ENCODE measurements at places on chromosomes 5 and 9.

GRCh38 chr9:71826279-71826678, 58.0 kb upstream of the CEMIP2 start:
- no peak for DNase-seq
- peaks cover 1% of the 10 kb centered on the region for H3K27me3 ChIP-seq
- no peaks in the 10 kb centered on the region for H3K36me3 ChIP-seq
- no peak overlapping the region for H3K27ac ChIP-seq

- H3K27ac ChIP-seq, result no peak overlapping the region
- H3K36me3 ChIP-seq, result no peaks in the 10 kb centered on the region
- H3K27me3 ChIP-seq, result peaks cover 32% of the 10 kb centered on the region
- H3K4me3 ChIP-seq, result no peak overlapping the region
These were observed 74.9 kb downstream of the LMX1B start for GRCh38 chr9:126688617-126689016.

DNA sequence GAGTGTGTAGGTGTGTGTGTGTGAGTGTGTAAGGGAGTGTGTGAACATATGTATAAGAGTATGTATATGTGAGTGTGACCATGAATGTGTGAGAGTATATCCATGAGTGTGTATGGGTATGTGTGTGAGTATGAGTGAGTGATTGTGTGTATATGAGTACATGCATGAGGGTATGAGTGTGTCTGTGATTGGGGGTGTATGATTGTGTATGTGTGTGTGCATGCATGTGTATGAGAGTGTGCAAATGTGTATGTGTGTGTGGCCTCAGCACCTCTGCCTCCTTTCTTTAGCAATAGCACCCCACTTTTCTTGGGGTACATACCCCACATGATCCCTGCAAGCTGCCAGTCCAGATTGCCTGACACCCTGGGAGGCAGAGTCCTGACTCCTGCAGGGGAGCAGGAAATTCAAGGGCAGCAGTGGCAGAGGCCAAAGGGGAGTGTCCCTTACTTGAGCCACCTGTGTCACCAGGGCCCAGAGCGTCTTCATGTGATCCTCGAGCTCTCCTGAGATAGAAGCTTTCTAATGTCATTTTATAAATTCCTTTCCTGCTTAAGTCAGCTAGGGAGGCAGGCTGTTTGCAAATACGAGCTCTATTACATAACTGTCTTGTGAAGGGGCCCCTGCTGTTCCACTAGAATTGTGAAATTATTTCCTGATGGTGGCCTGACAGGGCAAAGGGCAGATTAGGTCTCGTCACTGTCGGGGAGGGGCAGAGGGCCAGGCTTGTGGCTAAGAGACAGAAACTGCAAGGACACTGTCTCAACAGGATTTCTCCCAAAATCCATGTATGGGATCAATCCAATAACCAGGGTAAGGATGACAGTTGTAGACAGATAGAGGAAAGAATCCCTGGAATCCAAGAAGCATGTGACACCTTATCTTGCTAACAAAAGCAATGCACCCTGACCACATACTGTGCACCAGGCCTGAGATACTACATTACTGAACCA, 389.1 kb downstream of the GADD45G start:
- no peak overlapping the region for H3K4me3 ChIP-seq
- no peaks in the 10 kb centered on the region for H3K27me3 ChIP-seq

DNA sequence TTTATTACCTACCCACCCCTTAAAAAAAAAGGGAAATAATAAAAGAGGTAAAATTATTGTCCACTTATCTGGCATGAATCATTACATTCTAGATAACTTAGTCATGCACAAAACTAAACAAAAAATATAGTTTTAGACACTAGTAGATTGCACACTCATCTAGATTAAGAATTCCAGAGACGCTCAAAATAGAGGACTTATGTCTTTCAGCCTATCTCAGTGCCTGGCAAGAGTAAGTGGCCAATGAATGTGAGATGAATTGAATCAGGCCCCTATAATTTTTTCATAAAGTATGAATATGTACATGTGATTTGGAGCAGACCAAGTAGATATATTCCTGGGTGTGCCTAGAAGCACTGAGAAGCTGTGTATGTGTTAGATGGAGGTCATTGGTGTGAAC, 2.0 kb upstream of the RXFP3 start:
- H3K36me3 ChIP-seq, result no peaks in the 10 kb centered on the region
- H3K4me1 ChIP-seq, result no peaks in the 10 kb centered on the region
- H3K27me3 ChIP-seq, result peaks cover 15% of the 10 kb centered on the region
- H3K4me3 ChIP-seq, result no peak overlapping the region

GRCh38 chr9:132235894-132236661, 74.2 kb downstream of the NTNG2 start:
- peaks cover 7% of the 10 kb centered on the region for H3K4me1 ChIP-seq
- H3K27me3 ChIP-seq, result no peaks in the 10 kb centered on the region

DNA sequence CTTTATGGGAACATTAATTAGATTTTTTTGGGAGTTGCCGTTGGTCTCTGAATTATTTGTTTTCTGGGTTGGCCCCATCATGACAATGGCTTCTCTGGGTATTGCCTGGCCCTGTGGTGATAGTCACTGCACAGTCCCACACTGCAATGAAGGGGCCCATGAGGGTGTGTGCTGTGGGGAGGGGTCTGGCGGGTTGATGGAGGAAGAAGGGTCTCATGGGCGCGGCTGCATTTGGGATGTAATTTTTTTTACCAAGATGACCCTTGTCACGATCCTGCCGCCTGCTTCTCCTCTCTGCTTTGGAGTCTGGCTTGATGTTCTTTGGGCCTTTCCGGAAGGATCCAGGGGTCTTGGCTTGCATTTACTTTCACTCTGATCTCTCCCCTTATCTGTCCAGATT, 44.1 kb downstream of the WNK2 start:
- H3K4me1 ChIP-seq, result peaks cover 10% of the 10 kb centered on the region
- H3K27me3 ChIP-seq, result peaks cover 11% of the 10 kb centered on the region
- H3K27ac ChIP-seq, result no peak overlapping the region

DNA sequence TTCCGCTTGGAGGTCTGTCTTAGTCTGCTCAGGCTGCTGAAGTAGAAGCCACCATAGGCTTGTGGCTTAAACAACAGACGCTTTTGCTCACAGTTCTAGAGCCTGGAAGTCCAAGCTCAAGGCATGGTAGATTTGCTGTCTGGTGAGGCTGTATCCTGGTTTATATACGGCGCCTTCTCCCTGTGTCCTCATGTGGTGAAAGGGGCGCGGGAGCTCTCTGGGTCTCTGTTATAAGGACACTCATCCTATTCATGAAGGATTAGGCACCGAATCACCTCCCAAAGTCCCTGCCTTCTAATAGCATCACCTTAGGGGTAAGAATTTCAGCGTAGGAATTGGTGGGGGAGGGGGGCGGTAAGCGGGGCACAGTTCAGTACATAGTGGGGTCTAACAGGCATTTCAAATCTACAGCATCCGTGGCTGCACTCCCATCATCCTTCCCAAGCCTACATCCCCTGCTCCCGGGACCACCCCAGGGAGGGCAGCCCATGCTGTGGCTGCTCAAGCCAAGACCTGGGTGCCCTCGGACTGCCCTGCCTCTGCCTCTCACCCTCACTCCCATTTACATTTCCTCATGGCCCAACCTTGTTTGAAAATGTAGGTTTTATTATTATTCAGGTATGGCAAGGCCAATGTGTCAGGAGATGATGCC, 15.1 kb upstream of the LPCAT1 start:
- H3K36me3 ChIP-seq, result no peaks in the 10 kb centered on the region
- H3K4me1 ChIP-seq, result peaks cover 18% of the 10 kb centered on the region
- H3K4me3 ChIP-seq, result peak overlapping the region; percentile 9
- DNase-seq, result no peak
- H3K27me3 ChIP-seq, result no peaks in the 10 kb centered on the region
- H3K27ac ChIP-seq, result peak overlapping the region; percentile 93

- H3K36me3 ChIP-seq, result peaks cover 2% of the 10 kb centered on the region
- H3K4me3 ChIP-seq, result peak overlapping the region; percentile 96
- no peaks in the 10 kb centered on the region for H3K27me3 ChIP-seq
- H3K27ac ChIP-seq, result peak overlapping the region; percentile 95
- H3K4me1 ChIP-seq, result peaks cover 38% of the 10 kb centered on the region
These were observed 1.2 kb downstream of the ANKRD33B start for GRCh38 chr5:10564838-10565784.

DNA sequence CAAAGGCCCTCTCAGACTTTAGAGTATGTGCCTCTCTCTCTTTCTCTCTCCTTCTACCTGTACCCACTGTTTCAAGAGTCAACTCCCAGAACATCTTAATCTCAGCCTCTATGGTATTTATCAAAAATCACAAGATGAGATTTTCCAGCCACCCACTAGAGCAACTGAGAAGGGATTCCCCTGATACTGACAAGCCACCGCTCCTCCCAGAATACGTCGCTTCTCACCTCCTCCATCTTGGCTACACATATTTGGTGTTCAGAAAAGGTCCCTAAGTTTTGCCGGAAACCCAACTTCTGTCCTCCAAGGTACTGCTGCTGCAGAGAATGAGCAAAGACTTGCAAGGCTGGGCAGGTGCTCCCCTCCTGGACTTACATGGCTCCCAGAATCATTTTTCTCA, 6.1 kb downstream of the GARIN3 start:
- H3K4me3 ChIP-seq, result no peak overlapping the region
- peaks cover 7% of the 10 kb centered on the region for H3K27me3 ChIP-seq
- no peaks in the 10 kb centered on the region for H3K4me1 ChIP-seq
- H3K27ac ChIP-seq, result no peak overlapping the region
- H3K36me3 ChIP-seq, result no peaks in the 10 kb centered on the region
- no peak for DNase-seq

DNA sequence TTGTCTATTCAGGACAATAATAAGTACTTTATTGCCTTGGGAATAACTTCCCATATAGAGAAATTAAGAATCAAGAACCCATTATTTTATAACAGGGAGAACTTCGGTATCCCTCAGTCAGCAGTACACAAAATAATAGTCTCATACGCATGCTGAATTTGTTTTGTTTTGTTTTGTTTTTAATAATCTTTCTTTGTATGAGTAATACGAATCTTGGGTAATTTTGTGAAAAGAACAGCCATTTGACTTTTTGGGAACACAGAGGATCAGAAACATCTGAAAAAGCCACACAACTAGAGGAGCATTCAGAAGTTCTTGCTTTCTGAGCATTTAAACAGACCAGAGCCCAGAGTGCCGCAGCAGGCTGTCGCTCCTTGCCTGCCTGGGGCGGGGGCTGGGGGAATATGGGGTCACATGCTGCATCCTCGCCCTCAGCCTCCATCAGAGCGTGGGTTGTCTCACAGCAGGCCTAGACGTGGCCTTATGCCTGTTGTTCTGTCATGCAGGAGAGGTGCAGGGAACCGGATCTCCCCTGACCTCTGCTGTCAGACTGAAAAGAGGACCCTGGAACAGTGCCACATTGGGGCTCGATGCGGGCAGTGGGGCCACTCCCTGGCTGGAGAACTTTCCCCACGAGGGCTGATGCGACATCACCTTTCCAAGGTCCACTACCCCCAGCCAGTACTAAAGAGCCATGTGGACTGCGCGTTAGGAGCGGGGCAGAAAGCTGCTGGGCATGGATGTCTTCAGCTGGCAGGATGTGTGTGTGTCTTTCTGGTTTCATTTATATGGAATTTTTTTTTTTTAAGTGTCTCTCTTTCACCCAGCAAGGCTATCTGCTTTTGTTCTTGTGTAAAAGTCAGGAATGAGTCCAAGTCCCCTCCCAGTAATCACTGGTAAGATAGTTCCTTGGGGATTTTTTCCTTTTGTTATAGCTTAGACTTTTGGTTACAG, 133.4 kb upstream of the OTULINL start:
- H3K4me3 ChIP-seq, result no peak overlapping the region
- no peaks in the 10 kb centered on the region for H3K4me1 ChIP-seq
- peak overlapping the region; percentile 78 for H3K27ac ChIP-seq
- no peak for DNase-seq

DNA sequence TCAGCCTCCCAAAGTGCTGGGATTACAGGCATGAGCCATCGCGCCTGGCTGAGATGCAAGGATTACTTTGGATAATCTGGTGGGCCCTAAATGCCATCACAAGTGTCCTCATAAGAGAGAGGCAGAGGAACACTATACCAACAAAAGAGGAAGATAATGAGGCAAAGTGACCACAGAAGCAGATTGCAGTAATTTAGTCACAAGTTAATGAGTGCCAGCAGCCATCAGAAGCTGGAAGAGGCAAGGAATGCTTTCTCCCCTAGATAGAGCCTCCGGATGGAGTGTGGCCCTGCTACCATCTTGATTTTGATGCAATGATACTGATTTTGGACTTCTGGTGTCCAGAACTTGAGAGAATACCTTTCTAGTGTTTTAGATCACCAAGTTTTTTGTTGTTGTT, 122.3 kb downstream of the SPATA31D1 start:
- DNase-seq, result no peak
- peaks cover 1% of the 10 kb centered on the region for H3K4me1 ChIP-seq
- H3K27ac ChIP-seq, result no peak overlapping the region
- no peak overlapping the region for H3K4me3 ChIP-seq
- H3K27me3 ChIP-seq, result no peaks in the 10 kb centered on the region

GRCh38 chr5:133957591-133957990, 10.8 kb downstream of the C5orf15 start:
- DNase-seq, result no peak
- peaks cover 23% of the 10 kb centered on the region for H3K36me3 ChIP-seq
- peak overlapping the region; percentile 37 for H3K4me3 ChIP-seq
- peak overlapping the region; percentile 95 for H3K27ac ChIP-seq

- H3K27ac ChIP-seq, result no peak overlapping the region
- no peaks in the 10 kb centered on the region for H3K27me3 ChIP-seq
- H3K4me3 ChIP-seq, result no peak overlapping the region
- no peaks in the 10 kb centered on the region for H3K4me1 ChIP-seq
- DNase-seq, result no peak
- H3K36me3 ChIP-seq, result no peaks in the 10 kb centered on the region
These were observed 76.8 kb downstream of the ADAMTS2 start for GRCh38 chr5:179268399-179268952.

- no peaks in the 10 kb centered on the region for H3K27me3 ChIP-seq
- H3K4me1 ChIP-seq, result peaks cover 28% of the 10 kb centered on the region
- no peak for DNase-seq
These were observed 19.6 kb downstream of the ETF1 start for GRCh38 chr5:138523406-138523805.

GRCh38 chr9:119677811-119678505, 308.7 kb upstream of the BRINP1 start:
- no peaks in the 10 kb centered on the region for H3K4me1 ChIP-seq
- H3K4me3 ChIP-seq, result no peak overlapping the region
- H3K27ac ChIP-seq, result no peak overlapping the region
- no peak for DNase-seq
- no peaks in the 10 kb centered on the region for H3K27me3 ChIP-seq

DNA sequence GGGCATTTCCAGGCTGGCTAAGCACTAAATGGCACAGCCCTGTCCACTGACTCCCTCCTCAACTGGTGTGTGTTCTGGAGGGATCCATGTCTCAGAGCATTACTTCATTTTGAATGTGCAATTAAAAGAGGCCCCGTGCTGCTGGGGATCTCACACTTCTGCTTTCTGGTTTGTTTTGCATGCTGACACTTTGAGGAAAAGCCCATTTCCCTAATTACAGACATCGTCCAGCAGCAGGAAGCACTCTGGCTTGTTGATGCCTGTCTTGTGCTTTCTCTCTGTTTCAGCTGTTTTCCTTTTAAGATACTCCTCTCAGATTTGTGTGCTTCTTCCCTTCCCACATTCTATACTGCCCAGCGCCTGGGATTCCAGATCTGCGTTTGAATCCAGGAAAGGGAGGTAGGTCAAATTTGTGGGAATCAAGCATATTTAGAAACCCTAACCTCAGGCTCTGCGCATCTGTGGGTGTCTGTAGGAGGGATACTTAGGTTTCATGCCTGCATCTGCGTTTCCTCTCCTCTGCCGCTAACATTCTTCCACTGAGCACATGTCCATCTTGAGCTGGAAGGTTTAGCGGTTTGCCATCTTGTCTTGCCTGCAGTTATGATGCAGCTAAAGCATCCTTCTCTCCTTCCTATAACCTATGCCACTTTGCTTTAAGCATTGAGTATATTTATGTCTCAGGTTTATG, 25.7 kb downstream of the SYK start:
- peaks cover 58% of the 10 kb centered on the region for H3K4me1 ChIP-seq
- H3K4me3 ChIP-seq, result peak overlapping the region; percentile 96
- H3K27ac ChIP-seq, result peak overlapping the region; percentile 82
